Stimulated activated CD4-positive, alpha-beta T cell treated with anti-CD3 and anti-CD28 coated beads, TNF-alpha, amount 100 ng/mL, for 1 hour (primary cell): ENCODE measurements at places on chromosomes 5 and 9.

DNA sequence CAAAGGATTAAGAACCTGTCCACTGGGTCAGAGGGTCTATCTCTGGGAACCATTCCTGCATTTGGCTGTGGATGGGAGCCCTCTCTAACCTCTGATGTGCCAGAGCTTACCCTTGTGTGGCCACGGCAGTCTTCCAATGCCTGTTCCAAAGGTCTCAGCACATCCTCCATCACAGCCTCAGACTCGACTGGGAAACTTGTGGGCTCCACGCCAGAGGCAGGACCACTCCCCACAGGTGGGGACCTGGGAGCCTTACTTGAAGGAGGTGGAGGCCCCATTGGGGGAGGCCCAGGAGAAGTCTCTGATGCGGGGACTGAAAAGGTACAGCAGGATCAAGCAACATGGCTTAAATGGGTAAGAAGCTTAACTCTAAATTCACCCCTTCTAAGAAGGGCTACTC lies 4.4 kb downstream of the EIF4EBP3 start:
- DNase-seq: no peak

DNA sequence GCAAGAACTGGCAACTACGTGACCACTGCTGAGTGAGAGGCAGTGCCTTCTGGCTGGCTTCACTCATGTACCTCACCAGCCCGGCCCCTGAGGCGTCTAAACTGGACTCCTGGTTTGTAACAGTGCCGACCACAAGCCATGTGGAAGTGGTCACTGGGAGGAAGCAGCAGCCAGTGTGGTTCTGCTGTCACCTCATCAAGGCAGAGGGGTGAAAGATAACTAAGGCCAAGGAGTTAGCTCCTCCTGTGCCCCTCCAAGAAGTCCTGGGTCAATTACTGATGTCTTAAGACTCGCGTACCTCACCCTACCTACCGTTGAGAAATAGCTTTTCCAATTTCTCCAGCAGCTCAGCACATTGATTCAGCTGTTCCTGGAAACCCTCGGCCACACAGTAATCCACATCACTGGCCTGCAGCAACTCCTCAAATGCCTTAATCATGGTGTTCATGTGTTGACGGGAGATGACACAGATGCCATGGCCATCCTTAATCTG lies 142.9 kb downstream of the CDK5RAP2 start:
- DNase-seq: no peak

- DNase-seq: no peak
Measured at GRCh38 chr5:119996128-119996527, 366.8 kb downstream of the FAM170A start.

- DNase-seq: no peak
Measured at GRCh38 chr5:930866-931265, 38.2 kb downstream of the TRIP13 start.

DNA sequence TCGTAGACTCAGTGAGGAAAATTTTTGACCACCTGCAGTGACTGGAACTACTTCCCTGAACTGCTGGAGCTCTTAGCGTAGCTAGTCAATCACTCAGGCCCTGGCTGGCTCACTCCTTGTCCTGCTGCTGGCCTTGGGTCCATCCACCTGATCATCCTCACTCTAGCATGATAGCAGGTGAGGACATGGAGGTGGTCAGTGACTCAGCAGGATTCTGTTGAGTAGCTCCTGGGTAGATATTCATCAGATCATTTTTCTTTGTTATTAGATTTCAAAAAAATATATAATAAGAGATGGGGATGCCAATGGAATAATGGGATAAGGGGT lies 25.0 kb upstream of the SEMA4D start:
- no peak for DNase-seq

- no peak for DNase-seq
Measured at GRCh38 chr9:121562301-121562700, 62.7 kb upstream of the GGTA1 start.

- DNase-seq: no peak
Measured at GRCh38 chr5:127834094-127834531, 130.9 kb downstream of the CCDC192 start.

DNA sequence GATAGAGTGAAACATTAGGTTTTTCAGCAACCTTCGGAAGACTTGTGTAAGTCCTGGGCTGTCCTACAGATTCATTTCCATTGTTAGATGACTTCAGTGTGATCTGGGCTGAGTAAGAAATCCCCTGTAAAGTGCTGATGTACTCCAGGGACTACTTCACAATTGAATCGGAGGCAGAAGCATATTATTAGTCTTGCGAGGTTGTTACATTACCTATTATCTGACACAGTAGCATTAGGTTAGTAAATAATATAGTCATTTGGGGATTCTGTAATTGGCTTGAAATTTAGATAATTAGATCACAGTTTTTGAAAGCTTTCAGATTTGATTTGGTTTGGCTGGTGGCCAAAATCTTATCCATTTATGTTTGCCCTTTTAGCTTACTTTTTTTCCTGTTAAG lies 62.4 kb downstream of the DMRT1 start:
- no peak for DNase-seq

- DNase-seq: no peak
Measured at GRCh38 chr9:12935714-12936113, 160.9 kb downstream of the LURAP1L start.

DNA sequence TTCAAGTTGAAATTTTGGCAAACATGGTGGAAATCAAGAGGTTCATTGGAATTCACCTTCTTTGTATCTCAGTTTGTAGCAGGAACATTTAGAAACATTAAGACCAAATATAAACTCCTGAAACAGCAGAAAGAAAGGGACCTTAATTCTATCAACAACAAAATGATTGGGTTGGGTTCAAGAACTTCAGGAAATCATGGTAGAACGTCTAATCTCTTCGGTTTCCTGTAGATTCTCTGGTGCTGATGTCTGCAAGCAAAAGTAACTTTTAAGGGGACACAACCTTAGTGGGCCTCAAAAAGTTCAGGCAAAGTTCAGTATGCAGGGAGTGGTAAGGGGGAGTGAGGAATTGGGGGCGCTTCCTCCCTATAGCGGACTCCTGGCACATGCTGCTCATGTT lies 3.4 kb downstream of the IL33 start:
- DNase-seq: no peak

- no peak for DNase-seq
Measured at GRCh38 chr5:120823328-120823727, 359.2 kb downstream of the PRR16 start.

- DNase-seq: no peak
Measured at GRCh38 chr9:17810728-17811571, 232.1 kb downstream of the SH3GL2 start.

- no peak for DNase-seq
Measured at GRCh38 chr5:153542536-153542935, 52.1 kb downstream of the GRIA1 start.

DNA sequence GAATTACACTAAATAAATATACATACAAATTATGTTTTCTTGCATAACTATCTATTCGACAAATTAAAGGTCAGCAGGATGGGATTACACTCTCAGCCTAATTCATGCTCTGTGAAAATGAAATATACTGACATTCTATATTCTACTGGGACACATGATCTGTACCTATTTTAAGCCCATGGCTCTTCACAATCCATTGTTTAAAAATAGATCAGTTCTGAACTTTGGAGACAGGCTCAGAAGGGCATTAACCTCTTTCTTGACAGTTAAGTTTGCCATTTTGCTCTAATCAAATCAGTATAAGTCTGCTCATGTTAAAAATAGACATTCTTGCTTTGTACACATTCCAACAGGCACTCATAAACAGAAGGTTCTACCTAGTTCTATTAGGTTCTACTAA lies 361.2 kb downstream of the HCN1 start:
- no peak for DNase-seq

DNA sequence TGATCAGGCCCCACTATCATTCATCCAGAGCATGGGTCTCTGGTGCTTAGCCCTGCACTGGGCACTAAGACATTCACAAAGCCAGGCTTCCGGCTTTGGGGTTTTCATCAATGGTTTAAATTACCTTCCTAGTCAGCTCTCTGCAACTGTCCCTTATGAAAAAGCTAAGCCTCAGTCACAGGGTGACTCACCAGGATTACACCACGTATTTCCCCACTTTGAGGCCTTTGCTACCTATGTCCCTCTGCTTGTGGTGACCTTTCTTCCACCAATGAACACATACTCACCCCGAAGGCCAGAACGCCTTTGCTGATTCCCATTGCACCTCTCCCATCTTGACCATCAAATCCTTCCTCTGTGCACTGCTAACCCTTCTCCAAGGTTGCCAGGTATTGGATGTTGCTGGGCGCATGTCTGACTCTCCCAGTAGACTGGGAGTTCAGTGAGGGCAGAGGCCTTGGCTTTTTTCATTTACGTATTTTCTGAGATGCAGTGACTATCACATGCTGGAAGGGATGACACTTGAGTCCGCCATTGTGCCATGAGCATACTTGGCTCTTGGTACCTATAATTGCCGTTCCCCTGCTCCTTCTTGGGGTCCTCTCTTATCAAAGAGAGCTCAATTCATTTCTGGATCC lies 58.7 kb upstream of the TNFSF8 start:
- no peak for DNase-seq

GRCh38 chr5:168443950-168444700 lies 42.1 kb upstream of the RARS1 start:
- no peak for DNase-seq

DNA sequence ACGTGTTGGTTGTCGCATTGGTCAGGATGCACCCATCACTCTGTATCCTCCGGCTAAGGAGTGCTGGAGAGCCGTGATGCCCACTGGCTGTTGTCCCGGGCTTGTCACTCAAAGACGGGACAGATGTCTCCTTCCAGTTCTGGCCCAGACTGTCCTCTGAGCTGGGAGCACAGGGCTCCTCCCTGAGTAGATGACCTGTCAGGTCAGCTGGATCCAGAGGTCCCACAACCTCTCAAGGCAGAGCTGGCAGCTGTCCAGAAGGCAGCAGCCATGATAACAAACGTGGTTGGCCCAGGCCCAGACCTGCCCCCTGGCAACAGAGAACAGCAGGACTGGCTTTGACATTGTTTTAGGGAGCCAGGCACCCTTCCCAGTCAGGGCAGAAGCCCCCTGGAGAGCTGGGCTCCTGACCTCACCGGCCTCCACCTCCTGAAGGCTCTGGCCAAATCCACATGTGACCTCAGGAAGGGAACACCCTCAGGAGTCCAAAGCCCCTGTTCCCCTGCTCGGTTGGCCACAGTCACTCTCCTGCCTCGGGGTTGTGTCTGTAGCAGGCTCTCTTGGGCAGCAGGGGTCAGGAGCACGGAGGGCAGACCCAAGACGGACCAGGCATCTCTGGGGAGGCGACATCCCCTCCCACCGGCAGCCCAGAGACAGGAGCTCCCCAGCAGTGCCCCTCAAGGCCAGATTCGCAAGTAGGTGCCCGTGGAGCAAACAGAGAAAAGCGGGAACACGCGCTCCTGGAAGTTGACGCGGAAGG lies 10.3 kb downstream of the TRIM7 start:
- no peak for DNase-seq

GRCh38 chr5:140328036-140328764 lies 18.2 kb downstream of the HBEGF start:
- no peak for DNase-seq

- DNase-seq: no peak
Measured at GRCh38 chr5:11323761-11324160, 562.7 kb upstream of the DAP start.

- no peak for DNase-seq
Measured at GRCh38 chr5:176915906-176916305, 16.8 kb upstream of the HK3 start.

DNA sequence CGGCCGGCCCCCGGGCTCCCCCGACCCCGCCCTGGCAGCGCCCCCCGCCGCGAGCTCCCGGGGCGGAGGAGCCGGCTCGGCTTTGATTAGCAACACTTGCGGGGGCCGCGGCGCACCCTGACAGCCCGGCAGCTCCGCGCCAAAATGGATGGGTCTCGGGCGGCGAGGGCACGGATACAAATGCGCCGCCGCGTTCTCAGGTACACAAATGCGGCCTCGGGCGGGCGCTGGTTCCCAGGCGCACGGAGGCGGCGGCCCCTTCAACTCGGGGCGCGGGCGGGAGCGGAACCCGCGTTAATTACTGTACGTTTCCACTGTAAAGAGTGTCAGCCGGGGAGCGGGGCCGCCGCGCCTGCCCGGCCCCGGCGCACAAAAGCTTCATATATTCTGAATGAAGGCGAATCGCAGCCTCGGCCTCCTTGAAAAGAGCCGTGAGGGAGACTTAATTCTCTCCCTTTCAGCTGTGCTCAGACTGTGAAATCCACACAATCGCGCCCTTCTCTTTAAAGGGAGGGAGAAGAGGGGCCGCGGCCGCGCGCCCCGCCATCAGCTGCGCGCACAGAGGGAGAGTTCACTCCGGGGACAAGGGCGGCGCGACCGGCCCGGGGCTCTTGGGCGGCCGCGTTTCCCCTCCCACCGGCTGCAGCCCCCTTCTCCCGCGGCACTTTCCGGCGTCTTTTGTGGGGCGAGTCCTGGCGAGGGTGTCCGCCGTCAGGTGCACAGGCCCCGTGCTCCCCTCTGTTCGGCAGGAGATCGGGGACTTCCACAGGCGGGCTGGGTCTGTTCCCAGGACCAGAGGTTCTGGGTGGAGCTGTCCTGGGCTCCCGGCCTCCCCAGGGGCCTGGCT lies 27.0 kb downstream of the MSX2 start:
- DNase-seq: no peak

DNA sequence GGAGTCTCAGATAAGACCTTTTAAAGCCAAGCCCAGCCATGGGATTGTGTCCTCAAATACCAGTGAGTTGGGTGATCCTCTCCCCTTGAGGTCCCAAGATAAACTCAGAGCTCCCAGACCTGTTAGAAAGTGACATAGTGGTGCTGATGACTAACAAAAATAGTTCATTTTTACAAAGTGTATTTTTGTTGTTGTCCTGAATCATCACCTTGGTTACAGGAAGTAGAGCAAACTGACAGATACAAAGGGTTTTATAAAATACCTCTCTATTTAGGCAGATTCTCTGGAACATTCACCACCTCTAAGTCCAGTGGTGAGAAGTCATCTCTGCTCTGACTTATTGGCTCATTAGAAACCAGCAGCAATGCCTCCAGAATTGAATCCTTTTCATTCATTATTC lies 259.3 kb downstream of the CEMIP2 start:
- no peak for DNase-seq
